A375 (cell line): ENCODE measurements at places on chromosomes 2 and 18. TPM values are rescaled to one million over a fixed set of nuclear protein-coding genes. Genes with fewer than 3 reads are reported as not detected.

PSMA8 gene
- total RNA-seq = not detected in 2 replicates

MC2R gene
- not detected in 2 replicates for total RNA-seq

SGPP2 gene
- total RNA-seq = not detected in 2 replicates

CRYGD gene
- total RNA-seq = not detected in 2 replicates

RTP5 gene
- not detected in 2 replicates for total RNA-seq

PSD4 gene
- 3.8 and 5.1 TPM in 2 replicates for total RNA-seq

SPDYA gene
- 0.49 and 1.6 TPM in 2 replicates for total RNA-seq

RAB17 gene
- total RNA-seq = 16.2 and 20.9 TPM in 2 replicates

GPBAR1 gene
- total RNA-seq = 0.21 TPM in 1 of 2 replicates, not detected in the other
